Left renal cortex interstitium (tissue), 4 donors: ENCODE measurements at places on chromosomes 5 and 9. TPM values are rescaled to one million over a fixed set of nuclear protein-coding genes. Genes with fewer than 3 reads are reported as not detected.

The UBE2B gene
- polyA plus RNA-seq: 120 TPM

DNA sequence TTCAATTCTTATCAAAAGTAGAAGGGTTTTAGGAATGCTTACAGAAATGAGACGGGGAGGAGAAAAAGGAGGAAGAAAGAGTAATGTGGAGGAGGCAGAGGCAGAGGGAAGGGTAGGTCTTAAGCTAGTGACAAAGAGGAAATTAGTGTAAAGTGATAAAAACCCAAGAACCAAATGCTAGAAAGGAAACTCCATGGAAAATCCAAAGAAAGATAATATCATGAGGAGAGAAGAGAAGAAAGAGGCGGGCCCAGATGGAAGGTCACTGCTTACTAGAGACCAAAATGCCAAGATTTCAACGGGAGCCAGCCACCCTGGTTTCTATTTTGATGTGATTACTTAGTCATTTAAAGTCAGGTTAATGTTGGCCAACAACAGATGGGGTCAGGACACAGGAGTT is 68.6 kb upstream of the IL12B start:
- DNase-seq: no peak

DNA sequence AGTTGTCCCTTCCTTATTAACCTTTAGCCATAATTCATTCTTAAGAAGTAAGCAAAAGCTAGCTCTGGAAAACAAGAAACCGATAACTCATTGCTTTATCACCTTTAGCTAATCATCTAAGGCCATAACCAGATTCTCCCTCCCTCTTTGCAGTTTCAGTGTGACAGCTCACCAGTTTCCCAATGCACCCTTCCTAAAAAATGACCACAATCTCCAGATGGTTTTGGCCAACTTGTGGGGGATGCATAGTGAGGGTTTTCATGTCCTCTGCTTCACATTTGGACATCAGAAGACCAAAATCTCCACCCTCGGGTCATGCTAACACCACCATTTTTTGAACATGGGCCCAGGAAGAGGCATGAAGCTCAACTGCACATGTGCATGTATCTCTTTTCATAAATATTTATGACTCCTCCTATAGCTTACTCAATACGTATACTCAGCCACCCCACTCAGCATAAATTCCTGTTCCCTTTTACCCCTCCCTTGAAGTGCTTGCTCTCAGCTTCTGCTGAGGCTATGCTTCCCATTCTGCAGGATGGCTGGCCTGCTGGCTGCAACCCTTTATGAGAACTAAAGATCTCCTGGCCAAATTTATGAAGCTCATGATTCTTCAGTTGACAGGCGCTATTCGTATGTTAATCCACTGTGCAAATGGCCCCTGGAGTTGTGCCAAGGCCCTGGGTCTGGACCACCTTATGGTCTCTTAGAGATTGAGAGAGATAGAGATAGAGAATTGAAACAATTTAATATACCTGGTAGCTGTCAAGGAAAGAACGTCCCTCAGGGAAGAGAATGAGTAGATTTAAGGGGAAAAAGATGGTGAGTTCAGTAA is 14.8 kb downstream of the PPP3R2 start:
- no peak for DNase-seq

- no peak for DNase-seq
Measured at GRCh38 chr5:68232277-68232676, 16.7 kb downstream of the PIK3R1 start.

GRCh38 chr9:89637787-89638186 is 33.0 kb downstream of the GADD45G start:
- no peak for DNase-seq
